ENCODE measurements at places on chromosomes 1 and 21.

DNA sequence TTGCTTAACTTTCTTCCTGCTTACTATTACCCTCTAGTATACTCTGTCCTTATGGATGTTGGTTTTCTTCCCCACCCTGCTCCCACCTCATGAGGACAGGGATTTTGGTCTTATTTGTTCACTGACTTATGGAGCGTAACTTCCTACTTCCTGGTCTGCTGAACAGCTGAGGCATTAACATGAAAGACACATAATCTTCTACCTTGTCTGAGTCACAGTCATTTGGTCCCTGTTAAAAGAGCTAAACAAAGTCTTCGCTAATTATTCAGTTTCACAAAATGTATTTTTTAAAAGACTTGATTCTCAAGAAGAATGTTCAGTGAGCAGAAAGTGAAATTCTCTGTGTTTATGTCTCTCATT, 18.5 kb downstream of the RNASEL start:
- DNase-seq = no peak

DNA sequence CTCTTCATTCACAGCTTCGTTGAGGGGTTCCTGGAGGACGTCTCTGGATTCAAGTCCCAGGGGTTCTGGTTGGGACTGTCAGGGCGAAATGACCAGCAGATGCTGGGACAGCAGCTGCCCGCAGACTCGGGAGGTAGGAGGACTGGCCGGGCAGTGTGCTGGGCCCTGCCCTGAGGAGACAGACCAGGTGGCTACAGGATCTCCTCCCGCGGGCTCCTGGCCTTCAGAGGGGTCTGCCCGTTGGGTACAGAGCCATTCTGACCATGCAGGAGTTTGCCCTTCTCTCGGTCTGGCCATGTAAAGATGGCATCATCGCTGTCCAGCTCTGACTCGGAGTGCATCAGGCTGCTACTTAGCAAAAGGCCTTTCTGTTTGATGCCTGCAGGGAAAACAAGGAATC, 122.5 kb downstream of the KIAA0319L start:
- no peak for DNase-seq

DNA sequence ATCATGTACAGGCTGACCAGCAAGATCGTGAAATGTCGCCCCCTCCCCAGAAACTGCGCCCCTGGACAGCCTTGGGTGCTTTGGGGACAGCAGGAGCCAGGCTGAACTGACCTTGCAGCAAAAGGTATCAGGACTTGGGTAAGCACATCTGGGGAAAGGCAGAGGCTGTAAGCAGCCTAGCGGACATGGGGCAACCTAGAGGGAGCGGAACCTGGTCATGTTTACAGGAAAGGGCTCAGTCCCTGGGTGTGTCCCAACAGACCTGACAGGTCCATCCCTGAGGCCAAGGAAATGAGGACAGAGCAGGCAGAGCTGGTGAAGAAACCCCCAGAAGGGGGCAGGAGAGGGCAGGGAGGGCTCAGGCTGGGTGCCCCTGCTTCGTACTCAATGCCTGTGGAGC, 3.1 kb upstream of the S100A8 start:
- DNase-seq = no peak

DNA sequence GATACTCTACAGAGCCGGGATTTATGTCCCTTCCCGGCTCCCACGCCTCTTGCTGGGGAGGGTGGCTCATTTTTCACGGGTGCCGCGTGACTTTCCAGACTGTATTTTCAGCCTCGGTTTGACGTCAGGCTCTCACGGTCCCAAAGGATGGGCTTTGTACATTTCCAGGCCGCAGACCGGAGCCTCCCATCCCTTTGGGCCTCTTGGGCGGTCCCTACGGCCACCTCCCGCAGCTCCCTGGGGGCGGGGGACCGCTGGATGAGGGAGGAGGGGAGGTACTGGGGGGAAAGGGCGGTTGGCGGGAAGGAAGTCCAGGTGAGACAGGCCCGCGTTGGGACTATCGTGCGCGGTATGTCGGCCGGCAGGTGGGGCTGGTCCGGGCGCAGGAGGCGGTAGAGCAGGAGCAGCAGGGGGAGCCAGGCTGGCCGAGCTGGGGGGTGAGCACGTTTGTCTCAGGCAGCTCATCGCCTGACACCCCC, 17.9 kb downstream of the UBL4B start:
- DNase-seq = peak; percentile 21
